ENCODE measurements at places on chromosomes 3 and 15. TPM values are rescaled to one million over a fixed set of nuclear protein-coding genes. Genes with fewer than 3 reads are reported as not detected.

- DNase-seq: no peak
These were observed 85.3 kb downstream of the LRRK1 start for GRCh38 chr15:101004500-101004899.

The TM4SF1 gene
- 273 TPM for total RNA-seq

DNA sequence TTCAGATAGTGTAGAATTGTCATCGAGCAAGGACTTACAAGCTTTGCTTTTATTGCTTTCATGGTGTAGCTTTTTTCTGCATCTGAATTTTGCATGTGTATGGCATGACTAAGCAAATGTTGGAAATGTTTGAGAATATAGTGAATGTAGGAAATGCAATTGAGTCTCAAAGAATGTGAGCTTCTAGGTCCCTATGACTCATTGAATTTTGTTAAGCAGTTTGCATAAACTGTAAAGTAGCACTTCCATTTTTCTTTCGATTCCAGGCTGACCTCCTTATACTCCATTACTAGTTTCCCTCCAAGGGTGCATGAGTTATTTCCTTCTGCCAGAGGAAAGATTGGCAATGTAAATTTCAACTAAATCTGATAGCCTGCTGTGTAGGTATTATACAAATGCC is 619.2 kb downstream of the DIPK2A start:
- no peak for DNase-seq

The ISG20 gene
- total RNA-seq: 22.7 TPM

The IFRD2 gene
- total RNA-seq: 40.0 TPM

GRCh38 chr3:11091088-11091590 is 63.2 kb upstream of the HRH1 start:
- DNase-seq: no peak

The GOLGA6B gene
- total RNA-seq: not detected

DNA sequence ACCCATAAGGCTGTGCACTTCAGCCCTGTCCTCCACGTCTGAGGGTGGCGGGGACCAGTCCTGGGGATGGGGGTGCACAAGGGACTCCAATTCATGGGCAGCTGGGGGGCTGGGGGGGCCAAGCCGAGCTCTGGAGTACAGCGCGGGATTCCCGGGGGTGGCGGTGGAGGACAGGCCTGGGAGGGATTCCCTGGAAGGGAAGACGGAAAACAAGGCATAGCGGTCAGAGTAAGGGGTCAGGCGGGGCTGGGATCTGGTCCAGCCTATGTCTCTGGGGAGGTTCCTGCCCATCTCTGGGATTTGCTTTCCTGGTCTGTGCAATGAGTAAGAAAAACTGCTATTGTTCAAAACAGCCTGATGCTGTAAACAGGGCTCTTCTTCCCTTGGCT is 8.1 kb upstream of the IGDCC3 start:
- DNase-seq: no peak

The GOLGA8S gene
- total RNA-seq: 0.09 TPM

Data from omental fat pad (tissue), 4 donors.